ENCODE measurements at places on chromosomes 7 and 10. TPM values are rescaled to one million over a fixed set of nuclear protein-coding genes. Genes with fewer than 3 reads are reported as not detected.

GRCh38 chr10:131843881-131844284 lies 56.9 kb upstream of the PPP2R2D start:
- DNase-seq: no peak

- DNase-seq: no peak
Measured at GRCh38 chr7:49023345-49024328, 99.3 kb downstream of the CDC14C start.

DNA sequence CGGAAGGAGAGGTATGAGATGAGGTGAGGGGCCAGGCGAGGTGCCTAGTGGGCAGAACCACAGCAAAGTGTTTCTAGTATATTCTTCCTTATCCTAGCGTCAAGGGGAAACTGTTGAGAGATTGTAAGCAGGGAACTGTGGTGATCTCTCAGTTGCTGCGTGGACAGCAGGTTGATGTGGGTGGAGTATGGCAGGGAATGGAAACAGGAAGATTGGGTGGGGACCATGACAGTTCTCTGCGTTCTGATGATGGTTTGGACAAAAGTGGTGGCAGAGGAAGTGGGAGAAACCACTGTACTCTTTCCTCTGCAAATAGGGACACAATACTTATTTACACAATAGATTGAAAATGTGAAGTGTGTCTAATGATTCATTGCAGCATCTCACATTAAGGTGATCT lies 191.5 kb upstream of the GRB10 start:
- DNase-seq: no peak

DNA sequence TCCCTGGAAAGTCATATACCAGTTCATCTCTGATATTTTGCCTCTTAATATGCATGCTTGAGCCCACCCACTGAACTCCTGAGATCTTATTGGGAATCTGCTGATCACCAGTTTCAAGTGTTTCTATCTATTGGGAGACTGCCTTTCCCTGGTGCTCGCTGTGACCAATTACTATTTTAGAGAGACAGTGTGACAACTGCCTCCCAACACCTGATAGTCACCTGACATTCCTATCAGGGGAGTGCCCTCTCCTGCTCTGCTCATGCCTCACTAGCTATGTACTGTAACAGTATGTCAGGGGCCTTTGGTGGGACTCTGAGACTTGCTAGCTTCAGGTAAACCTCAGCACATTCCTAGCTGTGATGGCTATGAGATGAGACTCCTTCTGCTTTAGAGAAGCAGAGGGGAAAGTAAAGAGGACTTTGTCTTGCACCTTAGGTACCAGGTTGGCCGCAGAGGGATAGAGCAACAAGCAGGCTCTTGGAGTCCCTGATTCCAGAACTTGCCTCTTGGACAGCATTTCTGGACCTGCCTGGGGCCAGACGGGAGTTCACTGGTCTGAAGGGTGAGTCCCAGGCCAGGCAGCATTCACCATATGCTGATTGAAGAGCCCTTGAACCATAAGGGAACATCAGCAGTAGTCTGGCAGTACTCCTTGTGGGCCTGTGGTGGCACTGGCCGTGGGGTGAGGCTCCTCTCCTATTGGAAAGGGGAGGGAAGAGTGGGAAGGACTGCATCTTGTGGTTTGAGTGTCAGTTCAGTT lies 34.4 kb upstream of the ARHGAP12 start:
- no peak for DNase-seq

GRCh38 chr10:5631936-5632335 lies 34.5 kb downstream of the ASB13 start:
- DNase-seq: no peak

DNA sequence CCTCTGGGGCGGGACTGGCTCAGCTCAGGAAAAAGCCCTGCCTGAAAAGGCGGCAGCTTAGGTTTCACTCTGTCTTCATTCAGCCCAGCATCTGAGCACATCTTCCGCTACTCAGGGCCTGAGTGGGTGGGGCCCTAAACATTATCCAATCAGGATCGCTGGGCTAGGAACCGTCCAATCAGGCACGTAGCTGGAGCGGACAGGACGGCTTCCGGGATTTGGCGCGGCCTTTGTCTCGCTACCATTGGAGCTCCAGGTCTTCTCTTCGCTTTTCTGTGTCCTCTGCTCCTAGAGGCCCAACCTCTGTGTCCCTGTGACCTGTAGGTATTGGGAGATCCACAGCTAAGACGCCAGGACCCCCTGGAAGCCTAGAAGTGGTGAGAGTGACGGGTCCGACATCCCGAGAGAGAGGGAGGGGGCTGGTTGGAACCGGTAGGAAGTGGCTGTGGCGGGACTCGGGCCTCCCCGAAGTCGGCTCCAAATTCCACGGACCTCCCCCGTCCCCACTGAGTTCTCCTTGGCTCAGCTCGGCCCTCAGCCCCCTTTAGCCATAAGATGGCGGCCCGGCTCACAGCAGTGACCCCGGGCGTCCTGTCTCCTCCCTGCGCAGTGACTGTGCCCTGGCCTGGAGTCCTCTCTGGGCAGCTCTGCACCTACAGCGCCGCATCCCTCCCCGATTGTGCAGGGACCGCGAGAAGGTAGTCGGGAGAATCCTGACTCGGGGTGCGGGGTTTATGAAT lies 99.1 kb downstream of the ZNF680 start:
- peak; percentile 67 for DNase-seq

DNA sequence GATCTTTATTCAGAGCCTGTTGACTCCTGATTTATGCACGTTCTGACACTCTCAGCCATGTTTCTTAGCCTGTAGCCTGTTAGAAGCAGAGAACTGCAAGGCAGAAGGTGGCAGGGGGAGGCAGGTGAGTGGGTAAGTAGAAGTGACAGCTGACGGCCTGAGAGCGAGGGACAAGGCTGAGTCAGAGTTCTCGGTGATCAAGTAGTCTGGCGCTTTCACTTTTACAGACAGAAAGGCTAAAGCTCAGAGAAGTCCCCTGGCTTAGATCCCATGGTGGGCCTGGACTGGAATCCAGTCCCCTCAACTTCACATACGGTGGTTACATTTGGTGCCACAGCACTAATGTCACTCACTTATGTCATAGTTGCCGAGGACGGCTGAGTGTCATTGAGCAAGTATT lies 139.0 kb downstream of the TACC2 start:
- DNase-seq: peak; percentile 47

GRCh38 chr10:11663763-11664555 lies 52.5 kb upstream of the USP6NL start:
- DNase-seq: no peak

DNA sequence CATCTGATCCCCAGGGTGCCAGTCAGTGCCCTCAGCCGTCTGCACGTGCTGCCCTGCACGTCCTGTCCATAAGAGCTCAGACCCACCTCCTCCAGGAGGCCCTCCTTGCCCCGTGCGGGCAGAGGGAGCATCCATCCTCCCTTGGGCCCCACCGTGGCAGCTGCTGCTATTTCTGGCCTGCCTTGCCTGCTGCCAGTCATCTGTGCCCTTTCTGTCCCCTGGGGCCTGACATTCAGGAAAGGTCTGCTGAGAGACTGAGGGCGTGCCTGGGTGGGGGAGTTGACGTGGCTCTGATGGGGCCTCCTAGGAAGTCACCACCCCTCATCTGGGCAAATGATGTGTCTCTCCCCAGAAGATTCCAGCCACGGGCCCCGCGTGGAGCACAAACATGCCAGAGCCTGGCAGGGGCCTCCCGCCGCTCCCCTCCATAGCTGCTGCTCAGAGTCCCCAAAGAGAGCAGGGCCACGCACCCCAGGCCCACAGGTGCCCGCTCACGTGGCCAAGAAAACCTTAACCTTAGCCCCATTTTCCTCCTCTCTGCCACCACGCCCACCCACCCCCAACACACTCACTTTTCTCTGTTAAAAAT lies 21.8 kb downstream of the DPYSL4 start:
- no peak for DNase-seq

GRCh38 chr10:72048450-72049124 lies 39.8 kb downstream of the SPOCK2 start:
- peak; percentile 95 for DNase-seq

DNA sequence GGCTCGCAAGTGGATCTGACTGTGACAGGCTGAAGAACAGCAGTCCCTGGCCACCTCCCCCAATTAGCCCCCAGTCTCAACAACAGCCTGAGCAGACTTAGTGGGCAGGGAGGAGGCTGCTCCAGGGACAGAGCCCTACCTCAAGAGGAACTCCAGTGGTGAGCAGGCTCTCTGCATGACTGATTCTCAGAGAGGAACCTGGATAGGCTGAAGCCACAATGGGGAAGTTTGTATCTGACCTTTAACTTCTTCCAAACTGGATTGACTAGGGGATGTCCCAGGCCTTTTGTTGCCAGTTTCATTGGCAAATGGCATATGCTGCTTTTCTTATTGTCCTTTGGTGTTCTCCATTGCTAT lies 93.0 kb downstream of the ARHGAP22 start:
- no peak for DNase-seq

GRCh38 chr7:149598721-149599308 lies 101.2 kb upstream of the ZNF746 start:
- DNase-seq: no peak

- no peak for DNase-seq
Measured at GRCh38 chr7:112267944-112268691, 61.6 kb downstream of the ZNF277 start.

DNA sequence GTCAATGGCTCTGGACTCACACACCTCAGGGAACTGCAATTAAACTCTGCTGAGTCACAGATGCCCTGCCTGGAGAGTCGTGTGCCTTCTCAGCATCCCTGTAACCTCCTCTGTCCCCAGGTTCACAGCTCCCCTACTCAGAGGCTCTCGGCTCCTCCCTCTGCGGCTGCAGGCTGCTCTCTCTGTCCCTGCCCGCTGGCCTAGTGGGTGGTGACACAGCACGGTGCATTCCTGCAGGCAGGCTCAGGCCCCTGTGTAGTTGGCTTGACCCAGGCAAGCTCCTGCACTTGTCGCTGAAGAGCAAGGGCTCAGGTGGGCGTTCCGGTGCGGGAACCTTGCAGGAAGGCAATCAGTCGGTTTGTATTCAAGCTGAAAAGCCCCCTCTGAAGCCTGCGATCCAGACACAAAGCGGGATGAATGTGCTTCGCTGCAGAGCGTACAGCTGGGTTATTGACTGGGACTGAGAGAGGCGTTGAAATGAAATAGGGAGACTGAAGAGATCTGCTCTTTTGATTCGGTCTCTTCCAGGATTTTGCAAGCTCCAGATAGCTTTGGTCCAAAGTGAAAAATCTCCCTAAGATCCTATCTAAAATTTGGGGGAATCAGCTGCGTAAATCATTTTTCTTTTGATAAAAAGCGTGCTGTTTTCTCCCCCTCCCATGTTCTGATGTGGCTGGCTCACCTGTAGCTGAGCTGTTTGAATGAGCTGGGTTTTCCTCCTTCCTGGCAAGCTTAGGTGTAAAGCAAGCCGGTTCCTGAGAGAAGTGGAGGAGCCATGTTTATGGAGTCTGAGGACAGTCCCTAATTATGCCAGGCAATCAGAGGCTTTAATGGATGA lies 208.7 kb upstream of the PHYHIPL start:
- DNase-seq: no peak

DNA sequence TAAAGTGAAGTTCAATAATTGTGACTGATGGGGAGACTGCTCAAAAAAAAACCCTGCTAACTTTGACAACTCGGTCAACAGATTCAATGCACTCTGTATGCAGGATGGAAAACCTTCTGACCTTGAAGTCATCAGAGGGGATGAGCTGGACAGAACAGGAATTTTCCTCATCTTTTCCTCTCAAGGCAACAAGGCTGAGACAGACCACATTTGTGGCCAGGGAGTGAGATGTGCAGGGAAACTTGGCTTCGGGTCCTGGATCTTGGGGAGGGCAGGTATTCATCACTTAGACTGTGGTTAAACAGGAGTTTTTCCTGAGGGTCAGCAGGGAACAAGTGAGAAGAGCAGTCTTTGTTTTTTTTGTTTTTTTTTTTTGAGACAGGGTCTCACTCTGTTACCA lies 100.6 kb downstream of the BAMBI start:
- DNase-seq: no peak

- DNase-seq: no peak
Measured at GRCh38 chr7:158109364-158110033, 478.1 kb downstream of the PTPRN2 start.

DNA sequence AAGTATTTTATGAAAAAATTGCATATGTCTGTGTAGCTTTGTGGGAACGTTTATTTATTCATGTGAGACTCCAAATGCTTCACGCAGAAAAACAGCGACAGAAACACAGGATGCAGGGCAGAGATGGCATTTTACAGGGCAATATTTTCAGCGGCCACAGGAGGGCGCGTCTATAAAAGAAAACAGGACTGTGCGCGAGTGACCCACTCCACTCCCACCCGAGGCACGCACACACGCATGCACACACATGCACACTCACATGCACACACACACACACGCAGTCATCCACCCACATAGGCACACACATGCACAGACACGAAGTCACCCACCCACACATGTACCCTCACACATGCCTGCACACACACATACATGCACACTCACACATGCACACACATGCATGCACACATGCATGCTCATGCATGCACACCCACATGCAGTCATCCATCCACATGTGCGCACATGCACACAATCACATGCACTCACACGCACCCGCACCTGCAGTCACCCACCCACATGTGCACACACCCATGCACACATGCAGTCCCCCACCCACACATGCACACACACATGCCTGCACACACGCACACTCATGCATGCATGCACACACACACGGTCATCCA lies 96.3 kb downstream of the DNAJB6 start:
- no peak for DNase-seq

DNA sequence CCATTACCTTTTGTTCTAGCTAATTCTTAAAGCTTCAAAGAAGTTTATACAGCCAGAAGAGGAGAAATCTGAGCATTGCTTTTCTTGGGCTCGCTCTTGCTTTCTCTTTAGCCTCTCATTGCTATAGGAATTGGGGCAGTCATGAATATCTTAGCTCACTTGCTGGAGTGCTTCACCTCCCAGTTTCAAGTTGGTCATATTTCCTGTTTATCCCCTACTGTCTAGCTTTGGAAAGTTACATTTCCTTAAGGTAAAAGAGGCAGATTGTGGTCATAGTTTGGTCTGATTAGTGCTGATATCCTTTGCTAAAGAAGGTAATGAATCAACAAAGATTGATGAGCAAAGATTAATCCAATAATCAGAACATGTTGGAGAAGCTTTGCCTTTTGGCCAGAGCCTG lies 77.7 kb upstream of the GLI3 start:
- DNase-seq: no peak

GRCh38 chr7:46468753-46469356 lies 547.8 kb upstream of the IGFBP3 start:
- no peak for DNase-seq

DNA sequence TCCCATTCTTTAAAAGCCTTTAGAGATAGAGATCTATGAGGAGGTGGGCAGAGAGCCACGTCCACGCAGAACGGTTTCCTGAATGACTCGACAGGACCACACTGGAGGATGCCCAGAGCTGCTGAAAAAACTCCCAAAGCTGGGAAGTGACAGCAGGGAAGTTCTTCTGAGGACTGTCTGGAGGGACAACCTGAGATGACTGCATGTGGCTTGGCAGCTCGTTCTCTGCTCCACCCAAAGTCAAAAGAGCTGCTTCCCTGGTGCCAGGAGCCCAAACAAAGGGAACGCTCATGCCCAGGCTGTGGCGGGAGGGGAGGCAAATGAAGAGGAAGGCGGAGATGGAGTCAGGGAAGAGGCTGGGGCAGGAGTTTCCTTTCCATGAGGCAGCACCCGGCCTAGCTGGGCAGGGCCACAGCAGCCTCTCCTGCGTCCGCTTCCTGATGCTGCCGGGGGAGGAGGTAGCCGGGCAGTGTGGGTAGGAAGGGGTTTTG lies 95.4 kb downstream of the CCDC3 start:
- peak; percentile 70 for DNase-seq

- no peak for DNase-seq
Measured at GRCh38 chr10:12937527-12937926, 64.0 kb downstream of the CCDC3 start.

BTBD16 gene
- 0.46 TPM for total RNA-seq

SLC13A4 gene
- total RNA-seq: not detected

C10orf90 gene
- total RNA-seq: not detected

HOXA7 gene
- 9.1 TPM for total RNA-seq

TMEM184A gene
- not detected for total RNA-seq

TMEM178B gene
- total RNA-seq: 3.0 TPM

FAM241B gene
- total RNA-seq: not detected

TMEM270 gene
- not detected for total RNA-seq

OPN4 gene
- not detected for total RNA-seq
